Stimulated activated effector memory CD8-positive, alpha-beta T cell treated with anti-CD3 and anti-CD28 coated beads, Interleukin-12 subunit alpha, Interleukin-12 subunit beta, amount 100 ng/mL, for 72 hours (primary cell): ENCODE measurements at places on chromosomes 6 and 20.

DNA sequence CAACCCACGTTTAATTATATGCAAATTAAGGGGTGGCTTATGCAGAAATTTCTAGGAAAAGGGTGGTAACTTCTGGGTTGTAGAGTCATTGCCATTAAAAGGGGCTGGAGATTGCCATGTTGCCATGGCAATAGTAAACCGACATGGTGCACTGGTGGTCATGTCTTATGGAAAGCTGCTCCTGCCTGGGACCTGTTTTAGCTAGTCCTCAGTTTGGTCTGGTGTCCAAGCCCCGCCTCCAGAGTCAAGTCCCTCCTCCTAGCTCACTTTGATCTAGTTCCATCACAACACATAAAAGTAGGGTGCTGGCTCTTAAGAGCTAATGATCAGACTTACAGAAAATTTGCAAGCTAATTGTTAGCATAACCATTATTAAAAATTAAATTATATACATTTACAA lies 5.3 kb downstream of the SLC22A2 start:
- no peak for DNase-seq

DNA sequence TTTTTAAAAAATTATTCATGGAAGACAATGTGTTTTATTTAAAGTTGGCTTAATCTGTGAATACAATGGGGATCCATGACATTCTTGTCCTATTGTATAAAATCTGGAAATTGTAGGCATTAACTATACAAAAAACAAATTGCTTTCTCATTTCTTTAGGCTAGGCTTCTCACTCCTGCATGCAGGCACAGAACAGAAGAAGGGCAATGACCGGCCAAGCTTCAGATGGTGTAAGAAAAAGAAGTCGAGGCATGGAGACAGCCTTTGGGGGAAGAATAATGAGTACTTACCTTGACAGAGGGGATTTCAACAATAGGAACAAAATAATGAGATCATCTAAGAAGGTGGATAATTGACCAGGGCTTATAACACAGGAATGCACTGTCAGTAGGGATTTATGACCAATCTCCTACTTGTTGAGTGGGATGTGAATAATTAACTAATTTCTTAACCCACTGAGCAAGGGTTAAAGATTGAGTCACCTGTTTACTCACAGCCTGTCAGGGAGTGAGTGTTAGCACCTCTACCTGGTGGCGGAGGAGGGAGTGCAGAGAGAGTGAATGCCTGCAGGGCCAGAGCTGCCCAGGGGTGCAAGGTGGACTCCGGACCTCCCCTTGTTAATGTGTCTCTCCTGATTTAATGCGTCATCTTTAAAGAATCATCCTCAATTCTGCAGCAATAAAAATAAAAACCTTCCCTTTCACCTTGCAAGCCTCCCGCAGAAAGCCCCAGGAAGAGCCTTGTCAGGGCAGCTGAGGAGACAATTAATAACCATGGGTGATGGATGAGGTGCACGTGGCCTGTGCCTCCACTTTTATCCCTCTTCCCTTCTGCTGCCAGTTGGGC lies 3.9 kb downstream of the SLC22A2 start:
- no peak for DNase-seq

DNA sequence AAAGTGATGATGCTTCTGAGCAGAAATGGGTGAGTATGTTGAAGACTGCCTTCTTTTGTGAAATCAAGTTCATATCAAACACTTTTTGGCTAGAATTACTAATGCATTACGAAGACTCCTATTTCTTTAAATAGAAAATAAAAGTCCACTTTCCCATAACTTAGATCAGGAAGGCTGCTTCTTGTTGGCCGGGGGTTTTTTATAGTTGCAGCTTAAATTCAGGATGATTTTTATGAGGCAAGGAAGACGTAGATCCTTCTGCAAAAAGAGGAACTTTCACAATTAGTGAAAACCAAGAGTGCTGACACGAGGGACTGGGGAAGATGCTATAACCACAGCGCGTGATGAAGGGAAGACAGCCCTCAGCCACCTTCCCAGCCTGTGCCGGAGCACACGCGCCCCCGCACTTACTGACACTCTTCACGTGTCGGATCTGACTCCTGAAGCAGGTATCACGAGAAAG lies 206.1 kb upstream of the PRDM1 start:
- DNase-seq: no peak

DNA sequence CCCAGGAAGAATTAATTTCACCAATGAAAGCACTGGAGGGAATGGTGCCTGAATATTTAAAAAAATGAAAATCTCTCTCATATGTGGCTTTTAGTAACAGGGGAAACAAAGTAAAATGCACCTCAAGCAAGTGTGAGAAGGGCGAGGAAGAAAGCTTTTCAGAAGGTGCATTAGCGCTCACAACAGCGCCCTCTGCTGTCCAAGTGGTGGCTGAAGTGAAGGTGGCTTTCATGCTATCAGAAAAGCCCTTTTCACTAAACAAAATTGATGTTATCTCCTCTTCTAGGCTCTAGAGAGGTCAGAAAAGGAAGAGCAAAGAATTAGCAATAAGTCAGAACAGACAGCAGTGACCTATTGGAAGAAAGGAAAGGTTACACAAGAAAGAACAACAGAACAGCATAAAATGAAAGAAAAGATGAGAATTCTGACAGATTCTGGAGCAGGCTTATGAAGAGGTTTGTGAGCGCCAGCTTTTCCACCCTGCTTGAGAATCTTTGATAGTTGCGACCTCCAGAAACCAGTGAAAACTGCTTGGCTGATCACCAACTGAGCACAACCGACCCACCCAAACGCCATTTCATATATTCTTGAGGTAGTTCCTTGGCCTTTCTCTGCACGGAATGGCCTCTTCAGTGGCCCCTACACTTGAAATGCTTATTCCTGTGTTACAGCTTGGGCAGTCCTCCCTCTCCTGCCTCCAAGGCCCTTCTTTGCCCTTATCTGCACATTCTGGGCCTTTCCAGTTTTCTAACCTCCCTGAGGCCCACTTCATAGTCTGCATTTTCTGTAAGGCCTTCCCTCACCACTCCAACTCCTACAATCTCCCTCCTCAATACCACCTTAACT lies 45.3 kb downstream of the SMLR1 start:
- peak; percentile 79 for DNase-seq

DNA sequence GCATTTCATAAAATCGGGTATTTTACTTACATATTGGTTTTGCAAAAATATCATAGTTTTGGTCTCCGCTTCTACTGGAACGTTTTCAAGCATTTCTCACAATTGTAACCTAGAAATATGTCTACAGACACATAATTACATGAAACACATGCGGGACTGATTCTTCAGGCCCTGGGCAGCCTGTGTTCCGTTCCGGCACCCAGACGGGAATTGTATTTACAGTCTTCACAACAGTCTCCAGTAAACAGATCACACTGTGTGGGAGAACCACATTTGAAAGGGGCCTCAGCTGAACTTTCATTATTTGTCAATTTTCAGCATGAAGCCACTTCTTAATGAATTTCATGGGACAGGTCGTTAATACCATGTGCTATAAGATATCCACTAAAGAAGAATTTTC lies 196.9 kb downstream of the DST start:
- DNase-seq: no peak

DNA sequence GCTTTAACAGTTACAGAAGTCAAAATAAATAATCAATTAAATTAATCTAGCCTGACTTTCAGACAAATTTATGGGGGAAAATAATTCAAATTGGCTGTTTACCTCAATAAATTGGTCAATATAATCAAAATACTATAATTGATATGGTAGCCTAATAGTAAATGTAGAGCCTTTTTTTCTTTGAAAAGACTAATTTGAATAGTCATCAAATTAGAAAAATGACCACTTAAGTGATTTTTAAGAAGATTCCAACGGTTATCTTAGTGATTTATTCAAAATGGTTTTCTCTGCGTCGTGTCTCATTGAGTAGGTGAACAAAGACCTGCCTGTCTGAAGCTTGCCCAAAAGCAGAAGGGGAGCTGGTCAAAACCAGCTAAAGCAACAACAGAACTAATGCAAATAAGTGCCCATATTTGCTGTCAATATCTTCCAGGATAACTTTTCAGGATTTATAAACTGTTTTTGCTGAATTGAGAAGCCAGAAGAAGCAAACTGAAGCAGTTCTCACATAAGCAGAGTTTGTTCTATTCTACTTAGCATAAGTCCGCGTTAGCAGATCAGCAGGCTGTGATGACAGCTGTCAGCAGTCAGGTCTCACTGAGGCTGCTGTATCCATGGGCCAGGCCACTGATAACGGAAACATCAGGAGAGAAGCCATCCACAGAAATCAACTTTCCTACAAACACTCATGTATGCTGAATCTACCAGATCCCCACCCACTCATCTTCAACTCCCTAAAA lies 7.0 kb downstream of the RCAN2 start:
- no peak for DNase-seq

GRCh38 chr6:50602292-50602691 lies 111.0 kb upstream of the TFAP2D start:
- no peak for DNase-seq

- no peak for DNase-seq
Observed at GRCh38 chr20:60591172-60591799, 633.1 kb downstream of the CDH26 start.

- no peak for DNase-seq
Observed at GRCh38 chr6:131811500-131811899, 3.7 kb downstream of the ENPP1 start.

- DNase-seq: no peak
Observed at GRCh38 chr6:71164890-71165289, 123.7 kb upstream of the OGFRL1 start.

DNA sequence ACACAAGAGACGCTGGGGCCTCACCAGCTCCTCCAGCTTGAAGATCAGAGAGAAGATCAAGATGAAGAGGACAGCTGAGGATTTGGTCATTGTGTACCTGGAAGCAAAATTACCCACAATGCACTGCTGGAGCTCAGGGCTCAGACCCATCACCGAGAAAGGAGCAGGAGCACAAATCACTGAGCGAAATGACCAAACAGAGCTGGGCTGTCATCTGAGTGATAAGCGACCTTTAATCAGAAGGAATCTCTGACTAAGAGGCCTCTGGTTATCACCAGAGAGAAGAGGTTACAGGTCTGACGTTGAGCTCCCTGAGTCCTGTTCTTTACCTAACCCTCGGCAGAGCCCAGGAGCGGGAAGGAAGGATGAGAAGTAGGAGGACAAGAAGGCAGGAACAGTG lies 47.5 kb upstream of the CDH22 start:
- DNase-seq: no peak

DNA sequence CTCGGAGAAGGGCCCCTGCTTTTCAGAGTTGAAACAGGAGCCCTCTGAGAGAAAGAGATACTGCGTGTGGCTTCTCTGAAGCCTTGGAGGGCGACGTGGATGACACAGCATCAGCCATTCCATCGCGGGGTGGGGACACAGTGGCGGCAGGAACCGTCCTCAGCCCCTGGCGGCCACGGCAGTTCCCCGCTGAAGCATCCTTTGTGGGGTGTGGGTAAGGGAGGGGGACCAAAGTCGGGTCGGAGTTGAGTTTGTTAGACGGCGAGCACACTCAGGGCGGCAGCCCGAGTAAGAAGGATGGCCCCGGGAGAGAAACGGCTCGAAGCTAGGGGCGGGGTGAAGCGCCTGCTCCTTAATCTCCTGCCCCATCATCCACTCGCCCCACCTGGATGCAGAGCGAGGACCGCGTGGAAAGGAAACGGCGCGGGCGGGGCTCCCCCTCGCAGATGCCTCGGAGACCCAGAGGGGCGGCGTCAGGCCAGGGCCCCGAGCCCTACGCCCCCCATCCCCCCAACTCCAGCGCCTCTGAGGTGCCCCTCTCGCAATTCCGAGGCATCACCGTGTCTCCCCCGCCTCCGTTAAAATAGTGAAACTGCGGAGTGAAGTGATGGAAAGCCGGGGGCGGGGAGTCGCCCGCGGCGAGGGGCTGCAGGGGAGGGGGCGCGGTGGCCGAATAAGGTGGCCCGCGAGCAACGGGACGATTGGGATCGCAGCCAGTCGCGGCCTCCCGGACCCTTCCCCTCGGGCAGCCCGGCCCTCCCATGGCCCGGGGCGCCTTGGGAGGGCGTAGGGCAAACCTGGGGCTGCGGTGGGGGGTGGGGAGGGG lies 796 bp upstream of the RREB1 start:
- peak; percentile 75 for DNase-seq

GRCh38 chr6:133306931-133307330 lies 65.8 kb downstream of the EYA4 start:
- DNase-seq: no peak

DNA sequence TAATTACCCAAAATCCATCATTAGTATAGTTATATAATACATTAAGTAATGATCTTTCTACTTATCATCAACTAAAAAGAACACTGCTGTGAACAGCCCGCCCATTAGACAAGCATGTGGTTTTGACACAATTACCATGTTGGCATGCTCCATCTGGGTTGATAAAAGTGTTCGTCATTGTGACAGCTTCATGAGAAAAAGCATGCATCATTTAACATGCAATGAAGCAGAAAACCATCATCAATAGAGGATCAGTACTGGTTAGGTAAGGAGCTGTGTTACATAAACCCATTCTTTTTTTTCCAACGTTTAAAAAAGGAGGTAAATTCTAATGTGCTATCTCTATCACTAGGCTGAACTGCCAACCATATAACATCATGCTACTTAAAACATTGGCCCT lies 101.9 kb downstream of the EPB41L2 start:
- no peak for DNase-seq

DNA sequence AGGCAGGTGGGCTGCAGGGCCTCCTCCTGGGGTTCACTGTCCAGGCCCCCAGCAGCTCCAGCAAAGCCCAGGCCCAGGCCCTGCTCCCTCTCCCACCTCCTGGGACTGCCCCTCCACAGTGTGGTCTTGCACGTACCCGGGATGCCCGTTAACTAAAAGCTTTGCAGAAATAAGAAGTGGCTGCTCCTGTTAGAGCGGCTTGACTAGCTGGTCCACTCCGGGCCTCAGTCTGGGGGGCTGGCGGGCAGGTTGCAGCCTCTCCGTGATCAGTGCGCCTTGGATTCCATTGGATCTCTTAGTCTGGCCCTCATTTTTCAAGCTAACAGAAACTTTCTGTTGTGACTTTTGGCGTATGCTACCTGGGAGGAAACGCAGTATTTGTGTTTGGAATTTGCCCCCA lies 26.9 kb downstream of the SLCO4A1 start:
- DNase-seq: no peak

GRCh38 chr6:158769771-158770432 lies 49.3 kb downstream of the EZR start:
- no peak for DNase-seq

- peak; percentile 4 for DNase-seq
Observed at GRCh38 chr6:137536104-137536773, 42.0 kb upstream of the OLIG3 start.

DNA sequence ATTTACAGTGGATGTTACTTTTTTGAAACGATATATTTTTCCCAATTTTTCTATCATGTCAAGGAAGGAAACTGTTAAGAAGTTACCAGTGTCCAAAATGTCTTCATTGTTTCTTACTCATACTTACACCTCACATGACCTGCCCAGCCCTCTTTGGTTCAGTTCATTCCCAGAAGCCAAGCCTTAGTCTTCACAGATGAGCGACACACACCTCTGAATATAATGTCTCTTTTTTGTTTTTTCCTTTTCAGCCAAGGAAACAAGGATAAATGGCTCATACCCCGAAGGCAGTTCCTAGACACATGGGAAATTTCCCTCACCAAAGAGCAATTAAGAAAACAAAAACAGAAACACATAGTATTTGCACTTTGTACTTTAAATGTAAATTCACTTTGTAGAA lies 225.2 kb downstream of the SMOC2 start:
- no peak for DNase-seq
